ENCODE measurements at places on chromosomes 5 and 9.

GRCh38 chr5:114358329-114358728 lies 3.5 kb upstream of the KCNN2 start:
- DNase-seq = no peak

DNA sequence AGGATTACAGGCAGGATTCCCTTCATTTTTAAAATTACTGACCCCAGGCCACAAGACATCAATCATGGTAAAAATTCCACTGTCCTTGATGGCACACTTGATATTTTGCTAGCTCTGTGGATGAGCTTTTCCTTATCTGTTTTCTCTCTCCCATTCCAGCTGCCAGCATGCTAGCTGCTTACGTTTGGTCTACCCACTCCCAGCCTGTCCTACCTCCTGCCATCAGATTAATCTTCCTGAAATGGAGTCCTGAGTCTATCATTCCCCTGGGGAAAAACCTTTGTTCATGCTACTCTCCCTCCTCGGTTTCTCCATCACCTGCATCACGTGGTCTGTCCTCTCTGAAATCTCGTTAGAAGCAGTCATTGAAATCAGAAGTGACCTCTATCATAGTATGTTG lies 108.9 kb downstream of the F2RL2 start:
- no peak for DNase-seq

- DNase-seq = no peak
Observed at GRCh38 chr5:2270467-2270866, 387.7 kb upstream of the IRX4 start.

GRCh38 chr5:13253111-13253510 lies 691.4 kb downstream of the DNAH5 start:
- DNase-seq = no peak

DNA sequence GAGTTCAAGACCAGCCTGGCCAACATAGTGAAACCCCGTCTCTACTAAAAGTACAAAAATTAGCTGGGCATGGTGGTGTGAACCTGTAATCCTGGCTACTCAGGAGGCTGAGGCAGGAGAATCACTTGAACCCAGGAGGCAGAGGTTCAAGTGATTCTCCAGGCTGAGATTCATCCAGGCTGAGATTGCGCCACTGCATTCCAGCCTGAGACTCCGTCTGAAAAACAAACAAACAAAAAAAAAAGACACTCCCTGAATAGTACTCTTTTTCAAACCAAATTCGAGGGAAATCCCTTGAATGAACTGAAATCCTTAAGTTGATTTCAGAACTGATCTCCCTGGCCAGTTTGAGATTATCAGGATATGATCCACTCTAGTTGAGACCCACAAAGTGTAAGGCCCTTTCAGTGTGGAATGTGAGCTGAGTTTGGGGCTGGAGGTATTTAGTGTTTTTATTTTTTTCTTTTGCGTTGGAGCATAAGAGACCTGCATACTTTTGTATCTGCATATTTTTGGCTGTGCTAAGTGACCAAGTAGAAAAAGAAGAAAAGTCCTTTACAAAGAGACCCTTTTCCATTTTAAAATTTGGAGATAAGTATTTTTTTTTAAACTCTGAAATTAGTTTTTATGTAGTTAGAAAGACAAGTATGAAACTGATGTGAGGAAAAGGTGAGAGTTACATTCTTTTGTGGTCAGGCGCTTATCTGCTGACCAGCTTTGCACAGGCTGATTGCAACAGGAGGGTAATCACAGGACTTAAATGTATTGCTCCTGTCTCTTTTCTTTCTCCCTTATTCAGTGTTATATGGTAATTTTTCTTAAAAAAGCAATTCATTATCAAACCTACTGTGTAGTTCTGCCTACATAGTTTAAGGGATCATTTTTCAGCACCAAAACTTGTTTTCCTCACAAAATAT lies 42.9 kb downstream of the TMEFF1 start:
- DNase-seq = no peak

GRCh38 chr5:40628407-40628806 lies 51.3 kb upstream of the PTGER4 start:
- no peak for DNase-seq

DNA sequence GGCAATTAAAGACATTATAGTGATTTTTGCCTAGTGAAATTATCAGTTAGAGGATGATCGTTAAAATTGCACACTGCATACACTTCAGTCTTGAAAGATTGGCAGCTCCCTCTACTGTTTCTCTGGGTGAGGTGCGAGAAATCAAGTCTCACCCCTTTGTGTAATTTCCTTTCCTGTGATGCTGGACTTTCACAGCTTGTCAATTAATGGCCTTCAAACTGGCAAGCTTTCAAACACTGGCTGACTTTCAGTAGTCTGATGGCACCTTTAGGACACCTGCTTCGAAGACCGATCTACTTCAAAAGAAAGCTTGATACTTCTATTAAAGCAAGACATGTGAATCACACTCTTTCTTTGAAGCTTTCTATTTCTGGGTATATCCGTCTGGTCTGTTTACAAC lies 706.7 kb upstream of the PTPRD start:
- no peak for DNase-seq

DNA sequence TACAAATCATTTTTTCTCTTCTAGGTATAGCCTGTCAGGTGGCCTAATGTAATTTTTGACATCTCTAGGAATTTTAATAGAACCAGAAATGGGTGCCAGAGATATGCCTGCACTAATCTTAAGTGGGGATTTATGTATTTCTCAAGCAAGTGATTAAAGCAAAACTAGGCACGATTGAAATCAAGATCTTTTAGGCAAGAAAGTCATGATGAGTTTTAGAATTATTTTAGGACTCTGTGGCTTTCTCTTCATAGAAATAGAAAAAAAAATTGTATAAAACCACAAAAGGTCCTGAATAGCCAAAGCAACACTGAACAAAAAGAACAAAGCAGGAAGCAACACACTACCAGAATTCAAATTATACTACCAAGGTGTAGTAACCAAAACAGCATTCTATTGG lies 952 bp upstream of the AMACR start:
- DNase-seq = no peak

DNA sequence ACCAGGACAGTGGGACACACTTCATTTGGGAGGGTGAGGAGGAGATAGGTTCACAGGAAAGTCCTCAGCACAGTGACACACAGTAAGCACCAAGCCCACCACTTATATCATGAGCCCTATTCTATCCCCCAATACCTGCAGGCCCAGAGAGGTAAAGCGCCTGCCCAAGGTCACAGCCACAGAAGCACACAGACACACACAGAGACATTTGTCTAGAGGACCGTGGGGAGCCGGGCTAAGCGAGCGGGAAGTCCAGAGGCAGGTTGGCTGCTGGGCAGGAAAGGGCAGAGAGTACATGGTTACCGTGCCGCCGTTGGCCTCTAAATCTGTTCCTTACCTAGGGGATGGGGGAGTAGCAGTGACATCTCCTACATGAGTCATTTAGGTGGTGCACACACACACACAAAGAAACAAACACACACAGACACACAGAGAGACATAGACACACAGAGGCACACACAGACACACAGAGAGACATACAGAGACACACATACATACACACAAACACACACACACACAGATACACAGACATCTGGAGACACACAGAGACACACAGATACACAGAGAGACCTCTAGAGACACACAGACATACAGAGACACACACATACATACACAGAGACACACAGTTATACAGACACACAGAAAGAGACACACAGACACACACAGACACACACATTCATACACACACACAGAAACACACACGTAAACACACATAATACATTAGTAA lies 15.9 kb upstream of the DUSP1 start:
- no peak for DNase-seq

DNA sequence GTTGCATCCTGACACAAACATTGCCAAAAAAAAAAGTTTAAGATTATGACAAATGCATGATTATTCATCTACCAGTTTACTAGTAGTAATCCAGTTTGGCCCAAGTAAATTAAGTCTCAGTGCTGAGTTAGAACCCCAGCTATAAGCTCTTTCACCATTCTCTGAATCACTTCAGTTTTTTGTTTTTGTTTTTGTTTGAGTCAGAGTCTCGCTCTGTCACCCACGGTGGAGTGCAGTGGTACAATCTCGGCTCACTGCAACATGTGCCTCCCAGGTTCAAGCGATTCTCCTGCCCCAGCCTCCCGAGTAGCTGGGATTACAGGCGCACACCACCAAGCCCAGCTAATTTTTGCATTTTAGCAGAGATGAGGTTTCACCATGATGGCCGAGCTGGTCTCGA lies 1.5 kb upstream of the PCYOX1L start:
- no peak for DNase-seq

- no peak for DNase-seq
Observed at GRCh38 chr5:16578474-16578883, 38.3 kb downstream of the RETREG1 start.

DNA sequence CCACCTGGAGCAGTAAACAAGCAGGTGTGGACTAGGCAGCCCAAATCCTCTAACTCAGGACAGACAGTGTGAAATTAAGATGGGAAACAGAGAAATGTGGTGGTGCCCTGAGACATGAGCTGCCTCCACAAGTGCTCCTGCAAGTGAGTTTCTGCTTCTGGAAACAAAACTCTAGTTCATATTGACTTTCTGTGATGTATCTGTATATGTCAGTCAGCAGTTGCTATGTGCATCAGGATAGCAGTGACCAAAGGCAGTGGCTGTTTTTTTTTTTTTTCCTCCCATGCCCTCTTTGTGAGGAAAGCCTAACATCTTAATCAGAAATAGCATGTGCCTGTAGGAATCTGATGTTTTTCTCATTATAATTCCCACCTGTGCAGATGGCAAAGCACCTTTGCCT lies 318.4 kb upstream of the SEMA6A start:
- DNase-seq = no peak

DNA sequence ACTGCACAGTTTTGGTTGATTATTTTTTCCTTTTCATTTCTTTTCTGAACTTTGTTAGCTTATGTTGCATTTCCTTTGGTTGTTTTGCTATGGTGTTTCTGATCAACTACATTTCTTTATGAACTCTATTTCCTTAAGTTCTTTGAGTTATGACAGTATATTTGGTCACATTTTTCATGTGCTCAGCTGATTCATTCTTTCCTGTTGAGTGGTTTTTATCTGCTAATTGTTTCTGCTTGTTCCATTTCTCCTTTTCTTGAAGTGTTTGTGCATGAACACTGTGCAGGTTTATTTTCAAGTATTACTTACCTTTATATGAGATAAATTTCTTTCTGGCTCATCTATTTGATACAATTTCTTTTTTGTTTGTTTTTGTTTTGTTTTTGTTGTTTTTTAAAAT lies 50.9 kb upstream of the MACIR start:
- DNase-seq = no peak

DNA sequence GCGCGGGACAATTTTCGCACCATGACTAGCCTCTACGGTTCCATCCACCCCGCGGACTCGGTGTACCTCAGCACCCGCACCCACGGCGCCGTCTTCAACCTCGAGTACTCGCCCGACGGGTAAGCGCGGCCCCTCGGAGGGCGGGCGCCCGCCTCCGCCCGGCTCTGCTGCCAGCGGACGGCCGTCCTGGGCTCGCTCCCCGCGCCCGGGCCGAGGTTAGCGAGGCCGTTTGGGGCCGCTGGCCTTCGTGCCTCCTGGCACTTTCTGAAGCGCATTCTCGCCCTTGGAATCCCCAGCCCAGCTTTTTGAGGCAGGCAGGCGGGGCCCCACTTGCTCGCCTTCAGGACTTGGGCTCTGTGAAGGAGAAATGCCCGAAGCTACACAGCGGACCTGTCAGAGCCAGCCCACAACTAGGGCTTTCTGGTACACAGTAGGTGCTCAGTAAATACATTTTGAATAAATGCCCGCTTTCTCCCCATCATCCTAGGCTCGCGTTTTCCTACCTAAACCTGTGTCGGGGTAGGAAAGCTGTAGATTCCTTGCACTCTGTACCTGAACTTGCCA lies 772 bp downstream of the DCAF10 start:
- DNase-seq = no peak

DNA sequence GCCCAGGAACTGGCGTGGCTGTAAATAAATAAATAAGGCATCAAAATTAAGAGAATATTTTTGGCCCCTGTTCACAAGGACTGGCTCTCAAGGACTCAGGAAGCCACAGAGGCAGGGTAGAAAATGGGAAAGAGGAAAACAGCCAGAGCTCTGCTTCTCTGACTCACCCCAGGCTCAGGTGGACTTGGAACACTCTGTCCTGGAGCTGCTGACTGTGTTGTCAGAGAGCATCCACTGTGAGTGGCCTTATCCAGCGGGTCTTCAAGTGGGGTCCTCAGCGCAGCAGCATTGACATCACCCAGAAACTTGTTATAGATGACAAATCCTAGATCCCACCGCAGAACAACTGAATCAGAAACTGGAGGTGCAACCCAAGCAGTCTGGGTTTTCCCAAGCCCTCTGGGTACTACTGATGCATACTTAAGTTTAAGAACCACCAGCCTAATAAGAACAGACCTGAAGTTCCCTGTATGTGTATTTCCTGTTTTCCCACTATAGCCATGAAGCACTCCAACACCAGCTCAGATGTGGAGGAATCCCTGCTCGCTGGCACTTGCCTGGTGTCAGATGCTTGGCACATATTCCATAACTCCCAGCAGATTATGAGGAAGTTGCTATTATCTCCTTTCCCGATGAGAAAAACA lies 20.5 kb downstream of the ADRA1B start:
- DNase-seq = no peak

- no peak for DNase-seq
Observed at GRCh38 chr9:72858089-72858912, 94.6 kb downstream of the ALDH1A1 start.

- no peak for DNase-seq
Observed at GRCh38 chr5:69444127-69444754, 29.3 kb downstream of the MARVELD2 start.

- DNase-seq = no peak
Observed at GRCh38 chr5:36305571-36306326, 4.0 kb upstream of the RANBP3L start.

DNA sequence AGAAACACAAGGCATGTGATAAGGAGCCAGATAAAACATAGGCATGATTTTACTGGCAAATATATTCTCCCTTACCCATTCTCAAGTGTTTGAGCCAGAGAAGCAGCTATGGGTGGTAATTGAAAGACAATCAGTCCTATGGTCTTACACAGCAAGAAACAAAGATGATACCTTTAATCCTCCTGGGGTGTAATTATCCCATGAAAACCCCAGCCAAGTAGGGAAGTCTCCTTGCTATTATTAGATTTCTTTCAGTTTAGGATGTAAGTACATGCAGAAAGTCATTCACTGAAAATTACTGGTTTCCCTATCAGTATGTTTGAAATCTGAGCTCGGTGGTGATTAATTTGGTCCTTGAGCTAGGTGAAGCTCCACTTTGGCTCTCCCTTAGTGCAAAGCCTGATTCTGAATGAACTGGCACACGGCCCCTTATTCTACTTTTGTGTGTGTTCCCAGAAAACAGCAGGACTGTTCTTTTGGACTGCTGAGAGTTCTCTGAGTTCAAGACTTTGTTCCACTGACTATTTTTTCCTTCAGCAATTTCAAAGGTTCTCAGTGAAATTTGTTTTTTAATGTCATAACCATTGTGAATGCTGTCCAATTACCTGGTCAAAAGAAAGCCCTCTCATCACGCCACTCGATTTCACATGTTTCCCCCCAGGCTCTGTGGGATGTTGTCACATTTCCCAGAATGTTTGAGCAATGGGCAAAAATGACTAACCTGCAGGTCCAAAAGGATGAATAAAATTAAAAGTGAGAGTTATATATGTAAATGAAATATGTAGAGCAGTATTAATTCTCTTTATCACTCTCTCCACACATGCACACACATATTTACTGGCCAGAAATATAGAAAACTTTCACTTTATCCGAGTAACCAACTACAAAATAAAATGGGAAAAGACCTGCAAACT lies 343.0 kb downstream of the RAB3C start:
- no peak for DNase-seq

Data from D721Med (cell line).